ENCODE measurements at places on chromosomes 4 and X. TPM values are rescaled to one million over a fixed set of nuclear protein-coding genes. Genes with fewer than 3 reads are reported as not detected.

Gene DMRTC1B
- not detected for total RNA-seq

Gene QRFPR
- 1.3 TPM for total RNA-seq

Gene PCDH11X
- total RNA-seq = 22.6 TPM

DNA sequence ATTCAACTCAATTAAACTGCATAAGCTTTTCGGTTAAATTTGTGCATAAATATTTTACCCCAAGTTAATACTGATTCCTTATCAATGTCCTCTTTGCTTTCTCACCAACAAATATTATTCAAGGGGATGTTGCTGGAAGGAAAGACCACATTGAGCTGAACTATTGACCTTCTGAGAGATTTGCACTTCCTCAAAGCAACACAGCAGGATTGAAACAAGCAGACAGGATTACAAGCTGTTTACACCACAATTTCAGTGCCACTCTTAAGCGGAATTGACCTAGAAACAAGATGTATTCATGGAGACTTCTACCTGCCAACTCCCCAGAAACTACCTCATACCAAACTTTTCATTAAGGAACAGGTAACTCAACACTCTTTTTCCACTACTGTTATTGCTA lies 96.5 kb upstream of the DUSP21 start:
- no peak for DNase-seq
- H3K36me3 ChIP-seq = no peaks in the 10 kb centered on the region
- no peaks in the 10 kb centered on the region for H3K4me1 ChIP-seq
- no peak overlapping the region for H3K4me3 ChIP-seq
- H3K27me3 ChIP-seq = no peaks in the 10 kb centered on the region

DNA sequence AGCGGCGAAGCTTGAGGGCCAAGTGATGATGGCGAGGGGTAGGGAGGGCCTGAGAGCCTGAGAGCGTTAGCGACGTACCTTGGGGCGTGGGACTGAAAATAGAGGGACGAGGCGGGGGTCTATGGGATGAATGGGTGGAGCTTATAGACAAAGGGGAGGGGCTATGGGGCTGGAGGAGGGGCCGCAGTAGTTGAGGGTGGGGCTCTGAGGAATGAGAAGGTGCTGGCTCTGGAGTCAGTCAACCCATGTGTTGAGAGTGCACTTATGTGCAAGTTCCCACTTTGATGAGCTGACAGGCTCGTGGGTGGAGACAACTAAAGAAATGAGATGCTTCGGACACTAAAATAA lies 488 bp downstream of the TBC1D25 start:
- H3K4me1 ChIP-seq = no peaks in the 10 kb centered on the region
- no peaks in the 10 kb centered on the region for H3K27me3 ChIP-seq
- no peaks in the 10 kb centered on the region for H3K36me3 ChIP-seq
- DNase-seq = no peak
- H3K4me3 ChIP-seq = peak overlapping the region; percentile 61

DNA sequence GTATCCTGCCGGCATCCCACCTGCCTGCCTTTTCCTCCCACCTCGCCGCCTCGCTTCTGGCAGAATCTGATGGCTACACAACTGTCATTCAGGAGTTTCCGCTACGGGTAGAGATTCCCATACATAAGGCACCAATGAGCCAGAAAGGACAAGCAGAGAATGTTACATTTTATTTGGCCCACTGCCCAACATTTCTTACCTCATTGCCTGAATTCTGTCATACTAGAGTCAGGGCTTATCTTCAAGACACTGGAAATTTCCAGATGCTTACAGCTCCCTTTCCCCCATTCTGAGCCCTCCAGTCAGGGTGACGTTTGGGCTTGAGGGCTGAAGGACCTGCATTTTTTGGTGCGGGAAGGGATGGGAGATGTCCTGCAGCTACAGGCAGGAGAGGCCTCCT lies 113.0 kb downstream of the NHS start:
- H3K4me3 ChIP-seq = no peak overlapping the region
- peaks cover 5% of the 10 kb centered on the region for H3K4me1 ChIP-seq
- DNase-seq = no peak
- no peaks in the 10 kb centered on the region for H3K36me3 ChIP-seq

DNA sequence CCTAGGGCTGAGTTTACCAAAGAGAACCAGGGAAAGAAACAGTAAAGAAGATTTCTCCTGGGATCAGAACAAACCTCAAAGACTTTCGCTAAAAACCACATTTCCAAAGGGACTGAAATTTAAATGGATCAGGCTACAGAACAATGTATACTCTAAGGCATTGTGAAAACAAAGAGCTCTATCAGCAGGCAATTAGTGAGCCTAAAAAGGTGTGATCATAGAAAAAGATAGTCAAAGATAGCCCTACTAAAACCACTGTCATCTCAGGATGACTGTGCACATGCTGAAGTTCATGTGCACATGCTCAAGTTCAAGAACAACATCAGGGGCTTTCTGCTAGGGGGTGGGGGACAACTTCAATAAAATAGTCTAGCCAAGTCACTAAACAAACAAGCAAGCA lies 12.9 kb upstream of the SMIM10L2A start:
- H3K4me1 ChIP-seq = peaks cover 30% of the 10 kb centered on the region
- H3K4me3 ChIP-seq = no peak overlapping the region
- H3K27ac ChIP-seq = no peak overlapping the region
- no peak for DNase-seq
- no peaks in the 10 kb centered on the region for H3K27me3 ChIP-seq

- no peak for DNase-seq
- H3K27ac ChIP-seq = no peak overlapping the region
- H3K4me1 ChIP-seq = no peaks in the 10 kb centered on the region
- H3K4me3 ChIP-seq = no peak overlapping the region
- peaks cover 3% of the 10 kb centered on the region for H3K36me3 ChIP-seq
- no peaks in the 10 kb centered on the region for H3K27me3 ChIP-seq
These were observed 33.9 kb downstream of the USP46 start for GRCh38 chr4:52625216-52625615.

Data from GM23338 (cell line).